ENCODE measurements at places on chromosomes 16 and 17.

GRCh38 chr16:57058291-57058861 is 34.0 kb upstream of the CPNE2 start:
- no peak for DNase-seq

- DNase-seq = no peak
Observed at GRCh38 chr17:47611372-47612350, 38.1 kb upstream of the KPNB1 start.

GRCh38 chr17:49637050-49637449 is 40.8 kb downstream of the SPOP start:
- no peak for DNase-seq

DNA sequence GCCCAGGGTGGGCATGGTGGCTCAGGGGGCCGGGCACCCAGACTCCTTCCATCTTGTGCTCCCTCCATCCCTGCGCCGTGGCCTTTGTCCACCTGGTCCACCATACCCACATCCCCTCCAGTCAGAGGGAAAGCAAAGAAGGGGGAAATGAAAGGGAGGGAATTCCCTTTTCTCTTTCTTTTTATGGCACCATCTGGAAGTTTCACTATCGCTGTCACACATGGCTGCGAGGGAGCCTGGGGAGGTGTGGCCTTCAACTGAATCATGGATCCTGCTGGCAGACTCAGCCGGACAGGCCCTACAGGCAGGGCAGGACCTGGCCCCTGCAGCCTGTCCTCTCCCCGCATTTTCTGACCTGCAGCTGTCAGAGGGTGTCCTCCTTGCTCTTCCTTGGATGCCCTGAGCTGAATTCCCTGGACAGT is 6.2 kb downstream of the SLC12A3 start:
- DNase-seq = no peak

- no peak for DNase-seq
Observed at GRCh38 chr17:44219108-44219615, 313 bp downstream of the UBTF start.

GRCh38 chr17:55760643-55761355 is 9.9 kb downstream of the PCTP start:
- DNase-seq = no peak

- DNase-seq = no peak
Observed at GRCh38 chr17:74959826-74960515, 12.6 kb downstream of the HID1 start.

DNA sequence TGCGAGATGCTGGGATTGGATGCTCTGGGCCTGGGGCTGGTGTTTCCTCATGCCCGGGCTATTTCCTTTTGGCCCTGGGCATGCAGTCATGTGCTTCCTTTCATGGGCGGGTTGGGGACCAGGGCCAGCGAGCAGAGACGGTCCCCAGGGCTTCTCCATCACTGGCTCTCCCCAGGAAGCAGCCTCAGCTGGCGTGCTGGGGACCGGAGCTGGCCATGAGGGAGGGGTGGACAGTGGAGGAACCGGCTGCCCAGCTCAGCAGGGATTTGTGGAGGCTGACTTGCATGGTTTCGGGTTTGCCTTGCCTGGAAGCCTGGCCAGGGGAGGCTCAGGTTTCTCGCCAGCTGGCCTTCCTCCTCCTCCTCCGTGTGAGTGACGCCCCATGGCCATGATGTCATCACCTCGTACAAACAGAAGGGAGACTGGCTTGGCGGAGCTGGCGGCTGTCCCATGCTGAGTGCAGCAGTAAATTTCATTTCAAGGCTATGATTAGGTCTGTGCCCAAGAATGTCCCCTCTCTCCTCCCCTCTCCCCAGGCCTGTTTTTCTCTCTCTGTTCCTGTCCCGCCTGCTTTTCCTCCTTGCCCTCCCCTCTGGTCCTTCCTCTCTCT is 8.9 kb upstream of the TIMP2 start:
- DNase-seq = peak; percentile 98

DNA sequence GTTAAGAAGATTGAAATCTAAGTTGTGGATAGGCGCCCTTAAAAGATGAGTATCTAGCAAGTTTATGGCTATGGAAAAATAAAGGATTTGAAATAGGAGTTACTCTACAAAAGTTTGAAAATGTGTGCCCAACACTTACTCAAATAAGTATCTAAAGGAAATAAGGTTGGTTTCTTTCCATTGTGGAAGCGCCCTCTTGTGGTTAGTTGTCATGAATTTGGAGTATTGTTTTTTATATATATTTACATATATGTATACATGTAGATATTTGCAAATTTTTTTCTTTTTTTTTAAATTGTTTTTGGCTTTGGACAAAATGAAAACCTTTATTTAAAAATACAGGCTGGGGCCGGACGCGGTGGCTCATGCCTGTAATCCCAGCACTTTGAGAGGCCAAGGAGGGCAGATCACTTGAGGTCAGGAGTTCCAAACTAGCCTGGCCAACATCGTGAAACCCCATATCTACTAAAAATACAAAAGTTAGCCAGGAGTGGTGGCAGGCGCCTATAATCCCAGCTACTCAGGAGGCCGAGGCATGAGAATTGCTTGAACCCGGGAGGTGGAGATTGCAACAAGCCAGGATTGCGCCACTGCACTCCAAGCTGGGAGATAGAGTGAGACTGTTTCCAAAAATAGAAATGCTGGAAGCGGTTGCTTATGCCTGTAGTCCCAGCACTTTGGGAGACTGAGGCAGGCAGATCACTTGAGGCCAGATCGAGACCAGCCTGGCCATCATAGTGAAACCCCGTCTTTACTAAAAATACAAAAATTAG is 24.0 kb upstream of the VPS4A start:
- DNase-seq = peak; percentile 62

DNA sequence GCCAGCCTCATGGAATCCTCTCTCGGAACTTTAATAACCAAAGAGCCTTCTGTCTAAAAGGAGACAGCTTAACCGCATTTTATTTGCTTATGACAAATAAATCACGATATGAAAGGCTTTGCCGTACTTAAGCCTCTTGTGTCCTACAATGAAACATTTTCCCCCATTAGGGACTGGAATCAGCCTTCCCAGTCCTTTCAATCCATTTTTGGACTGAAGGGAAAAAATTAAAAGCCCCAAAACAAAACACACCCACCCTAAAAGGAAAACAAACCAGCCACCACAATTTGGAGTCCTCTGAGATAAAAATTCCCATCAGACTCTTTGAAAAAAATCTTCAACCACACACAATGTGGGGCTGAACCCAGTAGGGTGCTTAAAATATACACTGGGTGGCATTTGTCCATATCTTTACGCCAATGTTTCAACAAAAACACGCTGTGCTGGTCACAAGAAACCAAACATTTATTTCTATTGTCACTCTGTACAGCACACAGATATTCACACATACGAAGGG is 3.0 kb downstream of the HOXB4 start:
- DNase-seq = no peak

- DNase-seq = no peak
Observed at GRCh38 chr16:68651136-68651535, 6.0 kb downstream of the CDH3 start.

- no peak for DNase-seq
Observed at GRCh38 chr17:50928646-50929045, 62.5 kb upstream of the TOB1 start.

GRCh38 chr17:57552114-57552624 is 192.9 kb downstream of the CCDC182 start:
- DNase-seq = no peak

GRCh38 chr16:530111-530817 is 2.8 kb downstream of the CAPN15 start:
- no peak for DNase-seq

DNA sequence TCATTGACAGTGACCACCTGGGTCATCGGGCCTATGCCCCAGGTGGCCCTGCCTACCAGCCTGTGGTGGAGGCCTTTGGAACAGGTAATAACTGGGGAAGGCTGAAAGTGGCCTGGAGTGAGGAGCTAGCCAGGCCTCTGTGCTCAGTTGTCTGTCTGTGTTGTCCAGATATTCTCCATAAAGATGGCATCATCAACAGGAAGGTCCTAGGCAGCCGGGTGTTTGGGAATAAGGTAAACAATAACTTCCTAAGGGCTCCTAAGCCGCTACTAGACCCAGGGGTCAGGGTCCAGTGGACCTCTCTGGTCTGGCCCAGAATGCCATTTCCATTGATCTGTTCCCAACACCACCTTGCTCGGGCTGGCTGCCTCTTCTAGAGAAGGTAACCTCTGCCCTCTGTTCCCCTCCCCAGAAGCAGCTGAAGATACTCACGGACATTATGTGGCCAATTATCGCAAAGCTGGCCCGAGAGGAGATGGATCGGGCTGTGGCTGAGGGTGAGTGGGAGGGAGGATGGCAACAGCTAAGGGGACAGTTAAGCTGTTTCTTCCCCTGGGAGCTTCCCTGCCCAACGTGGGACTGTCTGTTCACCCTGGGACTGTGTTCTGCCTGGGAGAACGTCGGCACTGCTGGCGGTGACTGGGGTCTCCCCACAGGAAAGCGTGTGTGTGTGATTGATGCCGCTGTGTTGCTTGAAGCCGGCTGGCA is 1.9 kb upstream of the MLX start:
- DNase-seq = no peak

Data from smooth muscle cell of the brain vasculature (primary cell).